ENCODE measurements at places on chromosomes 1 and 21. TPM values are rescaled to one million over a fixed set of nuclear protein-coding genes. Genes with fewer than 3 reads are reported as not detected.

Gene ITSN1
- total RNA-seq, result 7.0 TPM

Gene TTC22
- not detected for total RNA-seq

Gene AGBL4
- not detected for total RNA-seq

Gene KCNA3
- not detected for total RNA-seq

Gene LGALS8
- 59.1 TPM for total RNA-seq

Gene LCE1F
- total RNA-seq, result not detected

Gene SYT14
- 0.07 TPM for total RNA-seq

Gene AGMAT
- total RNA-seq, result not detected

Gene BARHL2
- 0.11 TPM for total RNA-seq

Gene FAM72B
- 26.1 TPM for total RNA-seq

Gene SMPDL3B
- 0.74 TPM for total RNA-seq

Gene LRRN2
- total RNA-seq, result not detected

Gene GNAT2
- 0.16 TPM for total RNA-seq

Gene S100A7A
- not detected for total RNA-seq

Gene SFN
- total RNA-seq, result 3.1 TPM

Gene CD1B
- not detected for total RNA-seq

Gene B3GALT2
- 0.07 TPM for total RNA-seq

Gene SLC6A17
- not detected for total RNA-seq

Gene TNFRSF4
- 0.47 TPM for total RNA-seq

Gene TCHH
- not detected for total RNA-seq

Gene ETV3L
- total RNA-seq, result not detected

Gene FMN2
- total RNA-seq, result 0.16 TPM

Gene RBP7
- total RNA-seq, result not detected

Gene ANKRD34A
- total RNA-seq, result 1.6 TPM

Gene ANGPTL1
- 0.04 TPM for total RNA-seq

Gene LRRC53
- not detected for total RNA-seq

Gene DENND2D
- 0.36 TPM for total RNA-seq

Gene RRP15
- 42.9 TPM for total RNA-seq
